ENCODE measurements at places on chromosomes 6 and 20.

- DNase-seq, result no peak
Measured at GRCh38 chr20:49941456-49941855, 5.3 kb downstream of the RNF114 start.

DNA sequence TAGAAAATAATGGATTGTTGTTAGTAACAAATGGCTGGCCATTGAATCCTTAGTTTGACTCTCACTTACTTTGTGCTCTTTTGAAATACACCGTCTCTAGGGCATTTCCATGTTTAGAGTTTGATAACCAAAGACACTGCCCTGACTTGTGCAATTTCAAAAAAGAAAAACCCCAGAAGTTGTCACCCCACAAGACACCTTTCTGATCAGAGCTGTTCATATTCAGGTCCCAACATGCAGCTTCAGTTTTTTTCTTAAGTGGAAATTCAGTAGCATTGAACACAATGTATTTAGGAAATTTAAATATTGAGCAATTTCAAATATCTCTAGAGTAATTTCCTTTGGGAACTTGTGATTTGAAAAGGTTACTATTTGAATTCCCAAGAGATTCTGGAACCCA lies 19.4 kb downstream of the CRYBG1 start:
- DNase-seq, result no peak

DNA sequence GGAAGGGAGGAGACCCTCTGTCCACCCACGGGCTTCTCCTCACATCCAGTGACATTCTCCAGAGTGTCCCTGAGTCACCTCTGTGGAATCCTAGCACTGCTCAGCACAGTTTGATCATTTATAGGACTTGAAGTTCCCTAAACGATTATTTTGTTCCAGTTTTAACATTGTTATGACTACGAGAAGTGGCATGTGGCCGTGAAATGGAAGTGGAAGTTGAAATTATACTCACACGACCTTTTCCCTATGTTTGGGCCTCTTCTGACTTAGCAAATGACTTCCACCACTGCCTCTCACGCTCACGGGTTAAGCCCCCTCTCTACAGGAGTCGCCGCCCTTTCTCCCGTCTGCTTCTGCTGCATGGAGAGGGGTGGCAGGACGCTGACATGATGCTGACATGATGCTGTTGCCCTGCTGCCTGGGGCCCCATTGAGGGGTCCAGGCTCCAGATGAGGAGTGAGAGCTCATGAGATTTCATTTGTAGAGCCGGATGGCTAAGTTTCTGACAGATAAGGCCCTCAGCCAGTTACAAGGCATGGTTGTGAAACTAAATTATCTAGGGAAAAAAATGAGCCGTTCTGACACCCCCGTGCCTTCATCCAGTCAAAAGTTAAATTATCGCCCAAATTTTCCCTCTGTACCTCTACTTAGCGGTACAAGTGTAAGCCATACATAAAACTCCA lies 153.6 kb upstream of the UST start:
- peak; percentile 84 for DNase-seq

DNA sequence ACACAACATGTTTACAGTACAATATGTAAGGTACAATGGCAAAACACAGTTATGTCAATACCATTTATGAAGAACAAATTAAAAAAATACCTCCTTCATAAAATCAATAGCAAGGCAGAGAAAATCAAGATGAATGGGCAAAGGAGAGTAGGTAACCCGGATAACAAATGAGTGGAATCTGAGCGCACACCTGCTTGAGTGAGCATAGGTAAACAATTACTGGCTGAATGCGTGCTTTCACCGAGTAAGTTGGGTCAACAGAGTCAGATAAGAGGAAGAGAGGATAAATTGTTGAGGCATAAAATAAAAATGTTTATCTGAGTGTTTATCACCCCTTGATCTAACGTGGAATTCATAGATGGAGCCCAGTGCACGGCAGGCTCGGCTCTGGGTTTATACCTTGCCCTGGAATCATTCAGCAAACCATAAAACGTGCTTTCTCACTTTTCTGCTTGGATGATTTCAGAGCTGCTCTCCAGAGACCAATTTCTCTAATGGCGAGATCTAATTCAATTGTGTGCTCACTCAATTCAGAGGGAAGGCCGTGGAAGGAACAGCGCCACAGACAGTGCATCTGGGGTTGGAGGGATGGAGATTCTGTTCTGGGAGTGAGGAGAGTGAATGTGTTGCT lies 224.8 kb upstream of the MAP3K7 start:
- DNase-seq, result no peak
